NCI-H1105 (cell line): ENCODE measurements at places on chromosomes 2 and 18.

DNA sequence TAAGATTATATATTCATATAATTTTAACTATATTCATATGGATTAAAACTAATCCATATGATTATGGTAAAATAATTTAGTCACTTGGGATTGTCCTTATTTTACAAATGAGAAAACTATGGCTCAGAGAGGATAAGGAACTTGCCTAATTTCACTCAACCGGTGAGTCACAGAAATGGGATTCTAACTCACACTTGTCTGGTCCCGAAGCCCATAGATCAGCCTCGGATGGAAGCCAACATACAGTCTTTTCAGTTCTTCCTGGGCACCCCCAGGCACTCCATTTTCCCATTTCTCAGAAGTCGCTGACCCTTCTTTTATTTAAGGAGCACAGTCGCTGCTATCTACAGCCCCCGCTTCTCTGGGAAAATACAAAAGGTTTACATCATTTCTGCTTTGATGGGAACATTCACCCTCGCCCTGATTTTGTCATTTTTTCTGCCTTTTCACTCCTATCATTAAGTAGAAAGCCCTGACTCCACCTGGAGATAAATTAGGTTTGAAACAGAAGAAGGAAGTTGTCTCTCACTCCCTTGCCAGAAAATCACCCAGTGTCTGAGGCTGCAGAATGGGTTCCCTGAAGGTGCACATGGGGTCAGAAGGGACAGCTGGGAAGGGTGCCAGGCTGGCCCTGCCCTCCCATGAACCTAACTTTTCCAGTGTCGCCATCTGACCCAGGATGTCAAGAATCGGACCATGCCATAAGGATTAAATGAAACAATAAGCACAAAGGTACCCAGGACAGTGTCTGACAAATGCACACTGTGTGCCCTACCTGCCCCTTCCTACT lies 36.6 kb downstream of the CYP1B1 start:
- DNase-seq, result no peak

DNA sequence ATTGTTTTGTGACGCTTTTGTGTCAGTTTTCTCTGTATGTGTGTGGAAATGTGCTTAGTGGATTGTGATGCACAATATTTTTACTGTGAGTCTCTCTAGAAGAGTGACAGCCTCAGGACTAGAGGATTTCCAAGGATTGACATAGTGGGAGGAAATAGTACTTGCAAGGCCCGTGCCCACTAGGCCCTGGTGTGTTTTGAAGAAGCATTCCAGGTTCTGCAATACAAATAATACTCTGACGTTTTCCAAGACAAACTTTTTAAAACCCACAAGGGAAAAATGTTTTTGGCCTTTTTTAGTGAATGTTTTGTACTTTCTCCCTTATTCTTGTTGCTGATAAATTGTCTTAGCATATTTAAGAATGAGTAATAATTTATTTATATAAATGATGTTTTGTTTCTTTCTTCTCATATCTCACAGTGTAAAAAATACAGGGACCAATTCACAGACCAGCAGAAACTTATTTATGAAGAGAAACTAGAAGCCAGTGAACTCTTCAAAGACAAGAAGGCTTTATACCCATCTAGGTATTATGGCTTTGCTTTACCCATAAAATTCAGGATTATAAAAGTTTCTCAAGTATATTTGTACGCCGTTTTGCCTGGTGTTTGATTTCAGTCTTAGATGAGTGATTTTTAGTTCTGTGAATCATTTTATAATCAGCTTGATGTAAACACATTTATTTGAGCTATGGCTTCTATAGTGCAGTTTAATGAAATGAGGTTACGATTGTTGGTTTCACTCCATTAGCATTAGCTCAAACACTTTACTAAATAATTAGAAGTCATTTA lies 165.6 kb downstream of the MYO1B start:
- no peak for DNase-seq

GRCh38 chr18:58501066-58501896 lies 127.6 kb downstream of the ALPK2 start:
- no peak for DNase-seq

DNA sequence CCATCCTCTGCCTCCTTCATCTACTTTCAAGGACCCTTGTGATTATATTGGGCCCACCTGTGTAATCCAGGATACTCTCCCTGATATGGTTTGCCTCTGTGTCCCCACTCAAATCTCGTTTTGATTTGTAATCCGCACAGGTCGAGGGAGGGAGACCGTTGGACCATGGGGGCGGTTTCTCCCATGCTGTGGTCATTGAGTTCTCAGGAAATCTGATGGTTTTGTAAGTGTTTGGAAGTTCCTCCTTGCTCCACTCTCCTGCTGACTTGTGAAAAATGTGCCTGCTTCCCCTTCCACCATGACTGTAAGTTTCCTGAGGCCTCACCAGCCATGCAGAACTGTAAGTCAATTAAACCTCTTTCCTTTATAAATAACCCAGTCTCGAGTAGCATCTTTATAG lies 42.0 kb upstream of the EML6 start:
- DNase-seq, result no peak

GRCh38 chr18:51107082-51107481 lies 77.1 kb downstream of the SMAD4 start:
- no peak for DNase-seq

DNA sequence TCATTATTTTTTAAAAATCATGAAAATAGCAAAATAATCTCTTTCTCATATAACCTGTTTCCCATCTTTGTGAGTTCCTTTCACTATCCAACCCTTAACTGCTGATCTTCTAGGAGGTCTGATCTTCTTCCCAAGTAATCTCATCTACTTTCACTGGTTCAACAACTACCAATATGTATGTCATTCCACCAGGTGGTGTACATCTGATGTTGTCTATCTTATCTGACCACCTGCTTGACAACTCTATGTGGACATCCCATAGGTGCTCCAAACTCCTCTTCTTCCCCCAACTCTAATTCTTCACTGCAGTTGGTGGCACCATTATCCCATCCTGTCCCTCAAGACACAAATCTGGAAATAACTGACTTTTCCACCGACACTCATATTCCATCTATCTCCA lies 62.5 kb downstream of the FAM228A start:
- no peak for DNase-seq

GRCh38 chr2:3557639-3558204 lies 411 bp downstream of the RNASEH1 start:
- DNase-seq, result no peak

GRCh38 chr2:120236791-120237190 lies 13.6 kb upstream of the TMEM185B start:
- DNase-seq, result no peak

DNA sequence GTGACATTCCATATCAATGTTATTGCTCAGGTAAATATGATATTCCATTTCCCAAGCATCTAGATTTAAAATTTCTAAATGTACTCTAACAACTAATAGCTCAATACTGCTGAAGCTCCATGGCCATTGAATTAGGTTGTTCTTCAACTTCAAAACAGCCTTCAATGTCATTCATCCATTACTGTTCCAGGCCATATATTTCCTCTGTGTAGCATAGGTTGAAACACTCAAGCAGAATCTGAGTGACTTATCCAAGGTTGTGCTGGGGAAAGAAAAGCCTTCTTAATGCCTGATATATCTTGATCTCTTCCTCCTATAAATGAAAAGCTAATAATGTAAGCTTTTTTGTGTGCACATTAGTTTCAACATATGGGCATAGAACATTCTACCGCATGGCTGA lies 142.1 kb upstream of the ARL4C start:
- no peak for DNase-seq

GRCh38 chr2:144324446-144325045 lies 195.4 kb downstream of the ZEB2 start:
- no peak for DNase-seq

- DNase-seq, result no peak
Observed at GRCh38 chr2:132904142-132904842, 234.3 kb upstream of the LYPD1 start.

- no peak for DNase-seq
Observed at GRCh38 chr2:8574196-8575037, 107.4 kb upstream of the ID2 start.

GRCh38 chr2:212465456-212465855 lies 73.1 kb downstream of the ERBB4 start:
- DNase-seq, result no peak

DNA sequence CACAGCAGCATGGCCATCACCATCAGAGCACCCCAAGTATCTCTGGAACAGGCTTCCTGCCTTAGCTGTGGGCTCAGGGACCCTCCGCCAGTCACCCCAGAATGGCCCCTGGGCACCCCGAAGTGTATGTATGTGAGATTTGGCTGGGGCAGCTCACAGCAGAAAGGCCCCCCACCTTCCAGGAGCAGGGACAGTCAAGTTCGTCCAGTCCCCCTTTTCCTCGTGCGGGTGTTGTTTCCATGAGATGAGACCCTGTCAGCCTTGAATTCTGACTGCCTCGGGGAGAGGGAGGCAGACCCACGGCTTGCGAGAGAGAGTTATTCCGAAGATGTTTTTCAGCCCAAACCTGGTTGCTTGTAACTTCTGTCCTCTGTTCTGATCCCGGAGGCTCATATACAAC lies 290.9 kb upstream of the HDAC4 start:
- no peak for DNase-seq

- peak; percentile 32 for DNase-seq
Observed at GRCh38 chr18:39647627-39648534, 2082.3 kb upstream of the CELF4 start.

- DNase-seq, result no peak
Observed at GRCh38 chr18:69951182-69951581, 3.5 kb upstream of the CD226 start.

GRCh38 chr2:126527836-126528490 lies 128.0 kb upstream of the GYPC start:
- DNase-seq, result no peak

- DNase-seq, result no peak
Observed at GRCh38 chr2:144449028-144449406, 70.9 kb downstream of the ZEB2 start.

GRCh38 chr2:220334871-220335590 lies 707.6 kb downstream of the SLC4A3 start:
- DNase-seq, result no peak

GRCh38 chr2:113679457-113679856 lies 52.4 kb downstream of the RABL2A start:
- no peak for DNase-seq

DNA sequence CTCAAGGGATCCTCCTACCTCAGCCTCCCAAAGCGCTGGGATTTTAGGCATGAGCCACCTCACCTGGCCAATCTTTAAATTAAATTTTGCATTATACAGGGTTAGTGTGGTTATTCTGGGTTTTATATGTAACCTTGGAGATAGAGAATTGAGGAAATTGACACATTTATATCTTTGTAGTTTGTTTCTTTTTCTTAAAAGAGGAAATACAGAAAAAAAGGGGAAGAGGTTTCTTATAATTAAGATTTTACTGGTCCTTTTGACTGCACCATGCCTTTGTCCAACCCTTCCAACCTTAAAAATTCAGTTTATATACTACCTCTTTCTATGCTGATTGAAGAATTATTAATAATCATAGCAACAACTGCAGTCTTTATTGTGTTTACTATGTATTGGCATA lies 210.1 kb upstream of the STON1 start:
- no peak for DNase-seq

DNA sequence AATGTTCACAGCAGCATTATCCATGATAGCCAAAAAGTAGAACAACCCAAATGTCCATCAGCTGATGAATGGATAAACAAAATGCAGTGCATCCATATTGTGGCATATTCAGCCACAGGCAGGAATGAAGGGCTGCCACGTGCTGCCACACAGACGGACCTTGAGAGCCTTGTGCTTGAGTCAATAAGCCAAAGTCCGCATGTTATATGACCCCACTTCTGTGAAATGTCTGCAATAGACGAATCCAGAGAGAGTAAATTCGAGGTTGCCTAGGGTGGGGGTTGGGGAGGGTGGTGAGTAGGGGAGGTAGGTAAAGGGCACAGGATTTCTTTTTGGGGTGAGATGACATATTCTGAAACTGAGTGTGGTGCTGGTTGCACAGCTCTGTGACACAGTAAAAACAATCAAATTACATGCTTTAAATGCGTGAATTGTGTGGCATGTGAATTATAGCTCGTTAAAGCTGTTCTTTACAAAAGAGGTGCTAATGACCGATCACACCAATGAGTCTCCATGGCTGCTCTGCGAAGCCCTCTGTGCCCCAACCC lies 38.9 kb upstream of the LDLRAD4 start:
- DNase-seq, result no peak

- no peak for DNase-seq
Observed at GRCh38 chr2:119155633-119156032, 2.9 kb downstream of the C1QL2 start.

DNA sequence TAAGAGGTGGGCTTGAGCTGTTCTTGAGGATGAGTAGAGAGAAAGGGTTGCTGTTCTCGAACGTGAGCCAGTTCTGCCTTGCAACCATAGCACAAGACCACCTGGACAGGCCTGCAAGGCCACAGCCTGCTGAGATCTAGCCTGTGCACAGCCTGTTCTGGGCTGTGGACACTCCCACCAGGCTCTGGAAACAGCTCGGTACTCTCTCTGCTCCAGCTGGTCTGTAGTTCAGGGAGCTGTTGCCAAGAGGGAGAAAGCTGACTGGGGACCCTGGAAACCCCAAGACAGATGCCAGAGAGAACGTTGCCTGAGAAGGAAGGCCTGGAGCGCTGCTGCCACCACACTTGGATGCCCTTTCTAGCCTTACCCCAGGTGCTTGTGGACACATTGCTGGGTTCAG lies 69.8 kb downstream of the CTIF start:
- no peak for DNase-seq

DNA sequence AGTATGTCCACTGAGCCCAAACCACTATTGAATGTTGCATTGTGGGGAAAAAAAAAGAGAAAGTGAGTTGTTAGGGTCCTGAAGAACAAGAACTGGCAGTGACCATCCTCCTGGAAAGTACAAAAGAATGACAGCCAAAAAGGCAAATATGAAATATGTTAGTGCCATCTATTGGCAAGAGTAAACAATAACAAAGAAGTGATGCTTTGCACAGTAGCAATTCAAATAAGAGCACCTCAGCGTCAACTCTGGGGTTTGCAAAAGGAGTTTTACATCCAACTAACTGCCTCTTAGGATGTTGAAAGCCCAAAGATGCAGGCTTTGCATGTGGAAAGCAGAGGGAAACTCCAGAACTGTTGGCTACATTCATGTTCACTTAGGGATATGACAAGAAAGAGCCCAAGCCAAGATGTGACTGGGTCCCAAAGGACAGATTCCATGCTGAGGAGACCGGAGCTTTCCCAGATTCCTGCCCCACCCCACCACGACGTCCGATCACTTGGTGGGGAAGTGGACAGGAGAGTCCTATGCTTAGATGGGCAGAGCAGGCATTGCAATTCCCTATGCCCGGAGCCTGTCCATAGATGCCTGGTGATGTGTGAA lies 15.6 kb downstream of the TRABD2A start:
- DNase-seq, result no peak

DNA sequence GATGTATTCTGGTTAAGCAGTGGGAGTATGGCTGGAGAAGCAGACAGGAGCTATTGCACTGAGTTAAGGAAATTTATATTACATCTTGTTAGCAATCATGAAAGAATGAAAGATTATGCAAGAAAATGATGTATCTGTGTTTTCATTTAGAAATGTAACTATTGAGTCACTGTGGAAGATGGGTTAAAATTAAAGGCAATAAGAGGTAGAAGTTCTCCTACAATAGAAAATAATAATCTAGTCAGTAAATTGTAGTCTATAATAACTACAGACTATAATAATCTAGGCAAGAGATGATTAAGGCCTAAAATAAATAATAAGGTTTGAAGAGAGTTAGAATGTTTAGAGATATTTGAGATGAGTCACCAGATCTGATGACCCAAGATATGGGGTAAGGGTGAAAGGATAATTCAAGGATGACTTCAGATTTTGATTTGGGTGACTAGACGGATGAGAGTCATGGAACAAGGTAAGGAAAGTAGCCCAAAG lies 371.9 kb upstream of the KCNH7 start:
- no peak for DNase-seq

GRCh38 chr2:227973241-227973640 lies 101.8 kb downstream of the DAW1 start:
- DNase-seq, result no peak
